ENCODE measurements at places on chromosomes 7 and 10.
A peak's percentile ranks its signal among the peaks of the same experiment; 100 is the strongest.

DNA sequence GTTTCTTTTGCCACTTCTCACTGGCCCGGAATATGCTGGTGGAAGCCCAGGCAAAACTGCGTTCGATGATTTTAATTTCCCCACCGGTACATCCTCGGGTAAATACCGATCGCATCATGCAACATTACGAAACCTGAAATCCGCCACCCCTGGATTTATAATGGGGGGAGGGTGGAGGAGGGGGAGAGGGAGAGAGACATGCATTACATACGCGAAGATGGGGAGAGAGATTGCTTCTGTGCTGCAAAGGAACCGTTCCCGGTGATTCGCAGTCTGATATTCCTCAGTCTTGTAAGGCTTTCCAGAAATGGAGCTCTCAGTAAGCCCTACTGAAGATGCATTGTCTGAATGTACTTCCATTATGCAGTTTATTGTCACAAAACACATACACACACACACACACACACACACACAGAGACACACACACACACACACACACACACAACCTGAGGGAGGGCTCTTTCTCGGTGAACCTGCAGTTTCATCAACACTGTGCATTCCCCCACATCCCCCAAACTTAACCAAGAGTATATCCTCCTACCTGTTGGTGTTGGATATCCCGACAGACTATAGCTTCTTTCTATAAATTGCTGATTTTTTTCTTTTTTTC is 741 bp downstream of the GPR85 start:
- no peak for DNase-seq

DNA sequence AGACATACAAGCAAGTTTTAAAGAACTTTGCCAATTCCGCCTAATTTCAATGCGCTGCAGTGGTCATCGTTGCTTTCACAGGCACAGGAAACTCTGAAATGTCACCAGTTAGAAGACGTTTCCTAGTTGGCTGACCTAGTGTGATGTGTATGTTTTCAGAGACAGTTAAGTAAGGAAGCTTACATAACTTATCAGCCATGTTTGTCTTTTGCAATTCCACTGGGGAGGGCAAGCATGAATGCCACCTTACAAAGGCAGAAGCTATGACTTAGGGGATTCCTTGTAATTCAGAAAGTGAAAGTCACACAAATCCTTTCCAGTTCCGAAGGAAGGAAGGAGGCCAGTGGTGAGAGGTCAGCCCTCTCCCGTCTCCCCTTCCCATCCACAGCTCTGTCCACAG is 15.0 kb upstream of the NPS start:
- no peak for DNase-seq

DNA sequence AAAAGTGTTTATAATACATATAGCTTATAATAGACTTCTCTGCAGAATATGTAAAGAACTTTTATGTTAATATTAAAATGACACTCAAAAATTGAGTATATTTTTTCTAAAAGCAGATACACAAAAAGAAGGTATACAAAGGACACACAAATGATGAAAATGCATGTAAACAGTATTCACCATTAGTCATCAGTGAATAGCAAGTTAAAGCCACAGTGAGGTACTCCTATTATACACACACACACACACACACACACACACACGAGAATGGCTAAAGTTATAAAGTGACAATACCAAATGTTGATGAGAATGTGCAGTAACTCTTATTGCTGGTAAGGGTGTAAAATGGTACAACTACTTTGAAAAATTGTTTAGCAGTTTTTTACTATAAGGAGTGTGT is 92.9 kb downstream of the ITGB1 start:
- no peak for DNase-seq

DNA sequence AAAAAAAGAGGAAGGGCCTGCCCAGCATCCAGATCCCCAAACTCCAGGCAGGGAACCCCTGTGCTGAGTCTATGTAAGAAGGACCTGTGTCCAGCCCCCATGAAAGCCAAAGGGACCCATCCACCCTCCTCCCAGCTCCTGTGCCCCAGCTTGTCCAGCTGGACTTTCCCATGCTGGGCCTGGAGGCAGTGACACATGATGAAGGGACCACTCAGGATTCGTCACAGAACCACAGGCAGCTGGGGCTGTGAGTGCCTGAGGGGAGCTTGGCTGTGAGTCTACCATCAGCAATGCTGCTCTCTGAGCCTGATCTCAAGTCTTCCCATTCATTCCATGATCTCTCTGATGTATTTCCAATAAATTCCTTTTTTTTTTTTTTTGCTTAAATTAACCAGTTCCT is 36.2 kb upstream of the MNX1 start:
- no peak for DNase-seq

GRCh38 chr10:93751832-93752231 is 5.9 kb upstream of the LGI1 start:
- DNase-seq, result no peak

- DNase-seq, result no peak
Measured at GRCh38 chr7:44709011-44709915, 39.4 kb upstream of the ZMIZ2 start.

DNA sequence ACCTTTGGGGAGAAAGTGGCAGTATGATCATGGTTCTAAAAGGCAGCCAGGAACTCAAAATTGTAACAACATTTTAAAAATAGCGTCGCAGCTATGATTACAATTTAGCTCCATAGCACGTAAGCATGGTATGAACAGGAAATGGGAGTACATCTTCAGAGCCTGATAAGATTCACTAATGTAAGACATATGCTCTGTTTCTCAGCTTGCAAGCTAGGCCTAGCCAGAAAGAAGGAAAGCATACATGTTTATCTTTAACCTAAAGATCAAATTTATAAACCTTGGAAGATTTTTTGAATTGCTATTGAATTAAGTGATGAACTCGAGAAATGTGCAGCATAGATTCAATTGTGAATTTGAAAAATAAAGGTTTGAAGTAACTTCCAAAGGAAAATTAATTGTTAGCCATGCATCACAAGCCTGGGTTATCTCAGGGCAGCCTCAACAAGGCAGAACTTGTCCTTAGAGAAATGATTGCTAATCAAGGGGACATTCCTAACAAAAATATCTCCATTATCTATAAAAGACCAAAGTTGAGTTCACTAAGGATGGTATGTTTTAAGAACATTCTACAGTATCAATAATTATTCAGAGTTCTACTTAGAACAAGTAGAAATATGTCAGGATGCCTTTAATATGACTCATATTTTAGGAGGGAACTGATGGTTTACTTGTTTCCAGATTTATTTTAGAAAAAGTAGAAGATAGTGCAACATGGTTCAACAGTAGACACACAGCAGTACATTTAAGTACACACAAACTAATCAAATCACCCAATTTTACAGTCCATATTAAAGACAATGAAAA is 38.8 kb upstream of the SEPTIN7 start:
- DNase-seq, result peak; percentile 49

DNA sequence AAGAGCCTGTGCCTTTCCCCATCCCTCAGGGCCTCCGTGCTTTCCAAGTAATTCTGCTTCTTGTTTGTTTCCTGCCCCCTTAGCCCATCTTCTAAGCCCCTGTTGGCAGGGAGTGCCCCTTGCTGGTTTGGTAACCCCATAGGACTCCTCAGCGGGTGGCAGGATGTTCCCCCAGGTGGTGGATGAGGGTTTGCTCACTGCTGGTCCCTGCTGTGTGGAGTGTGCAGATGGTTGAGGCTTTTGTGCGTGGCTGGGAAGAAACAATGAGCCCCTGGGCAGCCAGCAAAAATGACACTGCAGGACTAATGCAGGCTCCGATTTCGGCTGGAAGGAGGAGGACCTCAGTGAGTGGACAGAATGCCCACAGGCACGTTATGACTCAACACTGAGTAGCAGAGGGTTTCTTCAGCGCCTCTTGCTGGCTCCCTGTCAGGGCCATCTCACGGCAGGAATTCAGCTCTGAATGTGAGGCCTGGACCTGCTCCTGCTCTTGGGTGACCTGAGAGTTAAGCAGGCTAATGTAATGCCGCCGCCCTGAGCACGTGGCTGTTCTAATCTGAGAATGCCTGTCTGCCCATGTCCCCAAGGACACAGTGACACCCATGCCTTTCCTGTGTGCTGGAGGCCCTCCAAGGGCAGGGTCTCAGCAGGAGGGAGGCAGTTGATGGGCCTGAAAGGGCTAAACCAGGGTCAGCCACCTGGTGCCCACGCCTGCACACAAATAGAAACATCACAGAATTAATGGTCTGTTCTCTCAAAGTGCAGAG is 16.6 kb downstream of the BAG3 start:
- peak; percentile 81 for DNase-seq

DNA sequence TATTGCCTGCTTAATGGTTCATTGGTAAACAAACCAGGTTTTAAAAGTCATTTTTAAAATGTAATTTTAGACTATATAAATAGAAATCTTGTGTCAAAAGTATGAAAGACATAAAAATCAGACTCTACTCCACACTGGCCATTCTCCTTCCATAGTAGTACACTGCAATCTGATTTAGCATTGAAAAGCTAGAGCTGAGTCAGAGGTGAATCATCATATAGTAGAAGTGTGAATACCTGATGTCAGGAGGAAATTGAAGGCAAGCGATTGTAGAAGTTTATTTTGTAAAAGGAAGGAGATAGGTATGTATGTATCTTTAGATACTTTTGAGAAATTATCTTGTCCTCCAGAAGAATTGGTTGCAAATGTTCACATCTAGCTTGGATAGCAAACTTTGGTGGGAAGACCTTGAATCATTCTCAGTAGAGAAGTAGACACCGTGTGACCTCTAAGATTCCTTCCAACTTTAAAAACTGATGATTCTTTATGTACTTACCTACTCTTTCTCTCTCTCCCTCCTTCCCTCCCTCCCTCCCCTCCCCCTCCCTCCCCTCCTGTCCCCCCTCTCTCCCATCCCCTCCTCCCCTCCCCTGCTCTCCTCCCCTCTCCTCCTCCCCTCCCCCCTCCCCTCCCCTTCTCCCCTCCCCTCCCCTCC is 88.1 kb downstream of the BTAF1 start:
- DNase-seq, result peak; percentile 26

- DNase-seq, result no peak
Measured at GRCh38 chr7:76330261-76330660, 27.8 kb downstream of the HSPB1 start.

GRCh38 chr7:129990403-129991192 is 37.8 kb upstream of the UBE2H start:
- no peak for DNase-seq

GRCh38 chr10:52615756-52616394 is 156.7 kb downstream of the MBL2 start:
- no peak for DNase-seq

GRCh38 chr10:43389867-43390266 is 18.4 kb downstream of the FXYD4 start:
- DNase-seq, result no peak

DNA sequence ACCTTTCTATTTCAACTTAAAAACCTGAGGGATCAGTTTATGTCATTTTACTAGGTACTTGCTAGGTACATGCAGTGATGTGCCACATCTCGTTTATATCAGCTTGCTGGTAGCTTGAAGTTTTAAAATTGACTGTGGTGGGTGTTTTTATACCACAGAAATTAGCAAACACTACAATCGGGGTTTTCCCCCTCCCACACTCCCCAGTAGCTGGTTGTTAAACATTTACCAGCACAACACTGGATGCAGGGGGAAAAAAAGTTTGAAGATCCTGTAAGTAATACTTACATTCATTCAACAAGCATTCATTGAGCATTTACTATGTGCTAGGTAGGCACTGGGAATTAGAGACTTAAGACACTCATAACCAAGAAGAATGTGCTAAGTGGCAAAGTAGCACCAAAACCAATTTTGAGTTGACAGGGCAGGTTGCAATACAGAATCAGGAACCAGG is 32.6 kb downstream of the USP6NL start:
- DNase-seq, result no peak

GRCh38 chr10:111762114-111762513 is 421.5 kb downstream of the GPAM start:
- no peak for DNase-seq

DNA sequence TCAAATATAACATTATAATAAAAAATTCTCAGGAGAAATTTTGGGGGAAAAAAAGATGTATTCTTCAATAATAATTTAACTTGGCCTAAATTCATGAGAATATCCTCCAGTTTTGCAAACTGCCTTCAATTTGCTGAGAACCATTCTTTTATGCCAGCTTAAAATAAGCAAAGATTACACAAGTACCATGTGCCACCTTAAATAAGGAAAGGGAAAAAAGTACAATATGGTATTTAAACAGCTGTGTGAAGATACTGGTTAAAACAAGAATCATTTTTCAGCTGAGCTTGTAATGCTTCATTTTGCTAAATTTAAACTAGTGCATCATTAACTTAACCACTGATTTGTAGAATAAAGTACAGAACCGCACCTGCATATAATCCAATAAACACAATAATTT is 217.8 kb downstream of the LRRN3 start:
- DNase-seq, result no peak

- no peak for DNase-seq
Measured at GRCh38 chr7:117062300-117062699, 109.0 kb downstream of the ST7 start.

Measured in HFF-Myc (cell line).